ENCODE measurements at places on chromosomes 2 and 18. TPM values are rescaled to one million over a fixed set of nuclear protein-coding genes. Genes with fewer than 3 reads are reported as not detected.

The HOXD13 gene
- 0.09 TPM for total RNA-seq

The ADD2 gene
- 0.37 TPM for total RNA-seq

The MALL gene
- 2.6 TPM for total RNA-seq

The DLX1 gene
- total RNA-seq = not detected

The COL3A1 gene
- total RNA-seq = 5,666 TPM

The KIAA2012 gene
- total RNA-seq = under 0.01 TPM

The ZNF804A gene
- total RNA-seq = 2.0 TPM

The PSMG2 gene
- total RNA-seq = 65.2 TPM

The SH3BP4 gene
- 25.4 TPM for total RNA-seq

The GNAL gene
- total RNA-seq = 0.65 TPM

The MYO5B gene
- 0.18 TPM for total RNA-seq

The SEPTIN10 gene
- 63.4 TPM for total RNA-seq

The RAB27B gene
- 30.2 TPM for total RNA-seq

The EPHA4 gene
- total RNA-seq = 26.7 TPM

The HSBP1L1 gene
- total RNA-seq = 9.7 TPM

The MATN3 gene
- 1.5 TPM for total RNA-seq

The ERBB4 gene
- total RNA-seq = not detected

The RASGRP3 gene
- 0.71 TPM for total RNA-seq

The MC2R gene
- not detected for total RNA-seq

The SPATA3 gene
- total RNA-seq = not detected
